Stimulated activated naive CD4-positive, alpha-beta T cell (primary cell): ENCODE measurements at places on chromosomes 12 and 14.
A peak's percentile ranks its signal among the peaks of the same experiment; 100 is the strongest.

DNA sequence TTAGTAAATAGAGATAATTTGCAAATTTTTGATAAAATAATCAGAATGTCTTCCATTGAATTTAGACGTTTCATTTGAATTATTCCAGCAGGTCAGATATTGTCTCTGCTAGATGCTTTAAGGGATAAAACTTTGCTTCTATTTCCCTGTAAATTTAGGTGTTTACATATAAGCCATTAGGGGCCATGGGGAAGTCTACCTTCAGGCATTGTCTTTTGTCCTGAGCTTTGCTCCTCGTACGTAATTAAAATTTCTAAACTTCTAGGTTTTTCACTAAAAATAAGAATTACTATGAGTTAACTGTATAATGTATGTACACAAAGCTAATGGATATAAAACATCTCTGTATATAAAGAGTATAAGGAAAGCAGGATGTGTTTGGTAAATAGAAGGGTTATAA, 24.1 kb upstream of the CD69 start:
- DNase-seq, result no peak

DNA sequence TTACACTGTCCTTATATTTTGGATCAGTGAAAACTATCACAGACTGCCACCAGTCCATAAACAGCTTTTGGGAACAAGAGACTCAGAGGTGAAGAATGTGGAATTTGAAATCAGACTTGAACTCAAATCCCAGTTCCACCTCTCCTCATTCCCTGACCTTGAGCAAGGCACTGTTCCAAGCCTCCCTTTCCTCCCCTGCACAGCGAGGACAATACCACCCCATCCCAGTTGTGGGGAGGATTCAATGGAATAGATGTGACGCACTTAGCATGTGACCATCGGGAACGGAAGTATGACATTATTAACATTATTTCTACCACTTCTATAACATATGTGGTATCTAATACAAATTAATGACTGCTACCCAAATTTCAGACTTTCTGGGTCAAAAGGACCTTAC, 63.5 kb downstream of the DPF3 start:
- DNase-seq, result no peak

- DNase-seq, result no peak
Observed at GRCh38 chr12:29741342-29742241, 42.1 kb downstream of the TMTC1 start.

DNA sequence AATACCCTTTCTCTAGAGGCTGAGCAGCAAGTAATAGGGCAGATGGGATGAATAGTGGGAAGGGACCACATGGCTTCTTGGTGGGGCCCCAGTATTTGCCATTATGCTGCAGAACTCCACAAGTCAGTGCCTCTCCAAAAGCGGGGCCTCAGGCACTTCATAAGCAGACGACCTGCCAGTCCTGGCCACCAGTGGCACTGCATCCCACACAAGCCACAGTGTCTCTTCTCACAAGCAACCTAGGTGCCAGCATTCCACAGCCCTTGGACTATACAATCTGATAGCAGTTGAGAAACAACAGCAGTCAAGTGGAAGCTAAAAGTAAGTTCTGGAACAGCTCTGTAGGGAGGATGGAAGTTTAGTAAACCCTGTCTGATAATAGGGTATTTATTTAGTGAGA, 4.2 kb upstream of the SLC8A3 start:
- no peak for DNase-seq

- no peak for DNase-seq
Observed at GRCh38 chr12:75974323-75975187, 57.0 kb downstream of the PHLDA1 start.

DNA sequence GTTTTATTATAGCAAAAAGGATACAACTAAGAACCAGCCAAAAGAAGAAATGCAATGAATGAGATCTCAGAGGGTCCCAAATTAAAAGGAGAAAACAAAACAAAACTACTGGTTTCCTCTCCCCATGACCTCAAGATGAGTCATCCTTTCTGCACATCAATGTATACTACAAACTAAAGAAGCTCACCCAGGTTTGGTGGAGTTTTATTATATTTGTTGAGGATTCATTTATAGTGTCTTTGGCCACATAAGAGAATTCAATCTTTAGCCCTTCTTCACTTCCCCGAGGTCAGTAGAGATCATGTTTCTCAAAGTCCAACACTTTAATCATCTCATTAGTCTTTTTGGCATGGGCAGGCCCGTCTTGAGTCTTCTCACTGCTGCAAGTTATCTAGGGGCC, 210.6 kb downstream of the SLC6A15 start:
- no peak for DNase-seq

GRCh38 chr14:97306133-97306759, 509.1 kb downstream of the VRK1 start:
- DNase-seq, result no peak

- DNase-seq, result no peak
Observed at GRCh38 chr12:132936163-132936562, 19.9 kb downstream of the ZNF605 start.

- no peak for DNase-seq
Observed at GRCh38 chr12:51915003-51915625, 7.8 kb downstream of the ACVRL1 start.

GRCh38 chr14:68814539-68815297, 21.9 kb upstream of the ZFP36L1 start:
- DNase-seq, result peak; percentile 53

DNA sequence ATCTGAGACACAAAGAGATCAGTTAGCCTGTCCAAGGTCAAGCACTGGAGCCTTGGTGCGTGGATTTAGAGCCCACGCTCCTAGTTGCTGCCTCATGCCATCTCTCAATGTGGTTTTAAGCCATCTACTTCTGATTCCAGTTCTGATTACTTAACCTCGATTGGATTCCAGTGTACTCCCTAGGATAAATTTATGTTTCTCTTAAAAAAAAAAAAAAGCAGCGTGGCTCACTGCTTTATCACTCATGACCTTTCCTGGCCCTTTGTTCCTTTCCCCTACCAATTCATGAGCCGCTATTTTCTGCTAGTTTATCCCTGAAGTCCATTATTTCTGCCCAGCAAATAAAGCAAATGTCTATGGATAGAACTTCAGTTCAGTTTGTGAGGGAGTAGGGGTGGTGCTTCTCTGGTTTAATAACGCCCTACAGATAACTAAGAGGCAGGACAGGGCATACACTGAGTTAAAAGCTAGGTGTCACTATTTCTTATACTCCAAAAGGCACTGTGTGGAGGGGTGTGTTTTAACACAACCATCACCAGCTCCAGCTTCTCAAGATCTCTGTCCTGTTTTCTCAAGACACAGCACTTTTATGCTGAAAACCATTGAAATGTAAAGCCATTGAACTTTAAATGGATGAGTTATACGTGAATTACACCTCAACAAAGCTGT, 9.8 kb upstream of the PARP11 start:
- DNase-seq, result no peak

DNA sequence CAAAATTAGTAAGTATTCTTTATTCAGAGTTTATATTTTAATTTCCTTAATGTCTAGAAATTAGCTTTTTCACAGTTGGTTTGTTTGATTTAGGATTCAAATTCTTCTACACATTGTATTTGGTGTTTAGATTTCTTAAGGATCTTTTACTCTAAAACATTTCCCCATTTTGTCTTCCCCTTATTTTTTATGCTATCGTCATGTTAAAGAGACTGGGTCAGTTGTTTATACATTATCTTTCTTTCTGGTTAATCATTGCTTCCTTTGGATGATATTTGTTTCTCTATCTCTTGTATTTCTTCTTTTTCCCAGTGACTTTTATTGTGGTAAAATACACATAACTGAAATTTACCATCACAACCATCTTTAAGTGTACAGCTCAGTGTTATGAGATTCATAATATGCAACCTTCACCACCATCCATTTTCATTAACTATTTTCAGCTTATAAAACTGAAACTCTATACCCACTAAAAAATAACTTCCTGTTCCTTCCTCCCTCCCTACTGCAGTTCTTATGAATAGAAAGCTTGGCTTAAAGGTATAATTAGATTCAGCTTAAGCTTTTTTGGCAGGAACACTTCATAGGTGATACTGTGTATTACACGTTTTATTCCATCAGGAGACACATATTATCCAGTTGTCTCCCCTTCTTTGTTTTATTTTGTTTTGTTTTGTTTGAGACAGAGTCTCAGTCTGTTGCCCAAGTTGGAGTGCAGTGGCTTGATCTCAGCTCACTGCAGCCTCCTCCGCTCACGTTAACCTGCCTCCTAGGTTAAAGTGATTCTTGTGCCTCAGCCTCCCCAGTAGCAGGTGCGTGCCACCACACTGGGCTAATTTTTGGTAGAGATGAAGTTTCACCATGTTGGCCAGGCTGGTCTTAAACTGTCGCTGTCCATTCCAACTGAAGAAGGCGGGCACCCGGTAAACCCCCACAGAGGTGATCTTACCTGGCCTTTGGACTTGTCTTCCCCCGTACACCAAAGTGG, 45.0 kb downstream of the NOPCHAP1 start:
- no peak for DNase-seq

GRCh38 chr12:124720004-124720680, 143.5 kb downstream of the SCARB1 start:
- DNase-seq, result no peak

GRCh38 chr14:51446771-51447170, 204.9 kb upstream of the FRMD6 start:
- no peak for DNase-seq

DNA sequence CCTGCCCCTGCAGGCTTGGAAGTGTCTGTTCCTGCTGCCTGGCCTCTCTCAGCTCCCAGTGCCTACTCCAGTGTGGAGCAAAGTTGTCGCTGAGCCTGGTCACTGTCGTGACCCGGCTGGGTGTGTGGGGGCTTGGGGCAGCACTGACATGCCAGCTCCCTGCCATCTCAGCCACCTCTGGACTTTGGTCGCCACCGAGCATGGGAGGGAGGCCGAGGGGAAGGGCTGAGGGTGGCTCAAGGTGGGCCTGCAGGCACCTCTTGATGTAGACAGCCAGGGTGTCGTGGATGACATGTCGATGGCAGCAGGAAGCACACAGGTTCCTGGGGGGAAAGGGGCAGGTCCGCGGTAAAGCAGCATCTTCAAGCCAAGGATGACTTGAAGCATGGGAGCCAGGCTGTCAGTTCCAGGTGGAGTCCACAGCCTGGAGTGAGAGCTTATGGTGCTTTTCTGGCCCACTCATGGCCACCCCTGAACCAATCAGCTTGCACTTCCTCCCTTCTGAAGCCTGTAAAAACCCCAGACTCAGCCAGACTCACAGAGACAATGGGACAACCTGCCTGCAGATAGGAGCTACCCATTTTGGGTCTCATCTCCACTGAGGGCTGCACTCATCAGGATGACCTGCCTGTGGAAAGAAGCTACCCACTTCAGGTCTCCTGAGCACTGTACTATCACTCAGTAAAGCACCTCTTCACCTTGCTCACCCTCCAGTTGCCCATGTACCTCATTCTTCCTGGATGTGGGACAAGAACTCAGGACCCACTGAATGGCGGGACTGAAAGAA, 210.1 kb downstream of the MON2 start:
- no peak for DNase-seq

- DNase-seq, result no peak
Observed at GRCh38 chr12:29160230-29160629, 11.2 kb downstream of the FAR2 start.

- DNase-seq, result no peak
Observed at GRCh38 chr14:30243805-30244204, 315.2 kb upstream of the G2E3 start.

DNA sequence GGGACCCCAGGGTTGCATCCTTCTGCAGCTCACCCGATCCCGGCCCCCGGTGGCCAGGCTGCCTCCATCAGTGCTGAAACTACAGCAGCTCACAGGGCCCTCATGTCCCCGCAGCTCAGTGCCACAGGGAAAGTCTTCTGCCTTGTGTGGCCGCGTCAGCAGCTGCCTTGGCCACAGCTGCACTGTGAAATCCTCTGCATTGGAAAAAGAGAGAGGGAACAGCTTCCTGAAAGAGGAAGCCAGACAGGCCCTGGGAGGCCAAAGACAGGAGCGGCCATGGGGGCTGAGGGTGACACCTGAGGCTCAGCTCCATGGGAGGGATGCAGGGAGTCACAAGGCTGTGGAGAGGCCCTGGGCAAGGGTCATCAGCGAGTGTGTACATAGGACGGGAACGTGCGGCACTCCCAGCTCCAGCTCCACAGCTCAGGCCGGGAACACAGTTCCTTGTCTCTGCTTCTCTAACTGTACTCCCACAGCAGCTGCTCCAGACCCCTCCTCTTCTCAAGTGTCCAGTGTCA, 32.7 kb downstream of the PARP2 start:
- no peak for DNase-seq

DNA sequence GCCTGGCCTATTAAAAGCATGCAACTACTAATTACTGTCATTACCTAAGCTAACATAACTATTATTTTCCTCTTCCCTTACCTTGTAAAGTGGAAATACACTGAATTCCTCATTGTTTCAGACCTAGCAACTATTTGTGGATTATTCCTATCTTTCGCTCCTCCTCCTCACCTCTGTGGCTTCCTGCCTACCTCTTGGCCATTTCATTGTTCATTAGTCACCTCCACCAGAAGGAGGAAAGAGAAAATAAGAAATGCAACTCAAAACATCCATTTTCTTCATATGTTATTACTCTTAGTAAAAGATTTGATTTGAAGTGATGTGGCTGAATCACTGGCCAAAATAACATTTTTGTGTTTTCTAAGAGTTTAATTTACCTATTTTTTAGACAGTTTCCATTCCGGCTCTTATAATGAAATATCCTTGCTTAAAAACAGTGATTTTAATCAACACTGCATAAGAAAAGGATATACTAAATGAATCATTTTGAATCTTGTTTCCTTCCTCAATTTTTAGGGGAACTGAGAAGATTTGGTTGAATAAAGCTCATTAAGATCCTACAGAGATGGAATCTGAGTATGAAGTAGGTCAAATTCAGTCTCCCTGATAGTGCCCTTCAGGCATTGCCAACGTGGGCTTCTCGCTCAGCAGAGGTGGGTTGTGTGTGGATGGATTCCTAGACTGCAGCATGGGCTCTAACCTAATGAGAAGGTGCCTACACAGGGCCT, 27.6 kb upstream of the ARHGAP5 start:
- DNase-seq, result no peak

GRCh38 chr12:67593461-67594330, 54.8 kb upstream of the DYRK2 start:
- DNase-seq, result no peak

DNA sequence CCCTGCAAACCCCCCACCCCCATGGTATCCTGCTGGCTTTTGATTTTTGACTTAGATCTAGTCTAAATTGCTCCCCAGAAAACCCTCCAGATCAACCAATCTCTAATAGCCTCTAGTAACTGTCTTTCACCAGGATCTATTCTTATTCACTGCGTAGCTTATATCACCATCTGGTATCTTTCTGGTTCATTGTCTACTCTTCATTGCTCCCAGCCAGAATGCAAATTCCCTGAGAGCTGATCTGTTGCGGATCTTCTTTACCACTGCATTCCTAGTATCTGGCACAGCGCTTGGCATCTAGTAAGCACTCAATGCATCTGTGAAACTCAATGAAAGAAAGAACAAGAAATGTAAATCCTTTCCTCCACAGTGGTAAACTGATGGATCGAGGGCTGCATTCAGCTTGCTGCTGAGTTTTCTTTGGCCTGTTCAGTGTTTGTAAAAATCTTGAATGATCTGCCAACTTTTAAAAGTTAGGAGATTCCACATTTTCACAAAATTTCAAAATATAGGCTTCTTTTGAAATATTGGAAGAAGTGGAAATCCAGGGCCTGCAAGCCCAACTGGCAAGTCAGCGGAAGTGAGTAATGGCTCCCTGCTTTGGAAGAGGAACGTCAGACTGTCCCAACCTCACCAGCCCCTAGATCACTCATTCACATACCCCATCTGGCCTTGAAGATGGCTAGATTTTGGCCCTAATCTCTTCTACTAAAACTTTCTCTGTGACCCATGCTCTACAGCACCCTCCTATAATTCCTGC, 274.2 kb downstream of the SSPN start:
- DNase-seq, result no peak
